Immature natural killer cell (primary cell): ENCODE measurements at places on chromosomes 11 and 22.

- no peak for DNase-seq
Measured at GRCh38 chr11:125342281-125342930, 153.7 kb downstream of the FEZ1 start.

- DNase-seq, result no peak
Measured at GRCh38 chr11:42237701-42238235, 778.3 kb upstream of the LRRC4C start.

DNA sequence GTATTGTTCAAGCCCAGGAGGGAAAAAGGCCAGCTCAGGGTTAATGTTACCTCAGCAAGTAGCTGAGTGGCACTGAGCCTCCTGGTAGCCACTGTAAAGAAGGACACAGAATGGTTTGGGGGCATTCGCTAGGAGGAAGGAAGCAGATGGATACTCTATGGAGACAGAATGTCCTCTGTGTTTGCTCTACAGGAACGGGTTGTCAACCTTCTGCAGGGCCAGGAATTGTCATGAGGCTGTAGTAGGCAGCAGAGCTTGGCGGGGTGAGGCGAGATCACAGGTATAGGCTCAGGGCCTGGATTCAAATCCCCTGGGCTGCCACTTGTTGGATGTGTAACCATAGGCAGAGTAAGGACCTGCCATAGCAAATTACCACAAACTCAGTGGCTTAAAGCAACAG is 3.0 kb upstream of the LRRC75B start:
- DNase-seq, result no peak

GRCh38 chr11:128048121-128048520 is 539.2 kb downstream of the ETS1 start:
- no peak for DNase-seq

- DNase-seq, result no peak
Measured at GRCh38 chr22:44369293-44369661, 56.5 kb upstream of the SHISAL1 start.
